ENCODE measurements at places on chromosomes 1 and 21.
A peak's percentile ranks its signal among the peaks of the same experiment; 100 is the strongest.

- DNase-seq, result peak; percentile 79
These were observed at the start of gene PARP1 for GRCh38 chr1:226407497-226408284. Gene PARP1 (minus strand): TSS chr1:226408093. CDS start chr1:226407929, 164 bp downstream.

DNA sequence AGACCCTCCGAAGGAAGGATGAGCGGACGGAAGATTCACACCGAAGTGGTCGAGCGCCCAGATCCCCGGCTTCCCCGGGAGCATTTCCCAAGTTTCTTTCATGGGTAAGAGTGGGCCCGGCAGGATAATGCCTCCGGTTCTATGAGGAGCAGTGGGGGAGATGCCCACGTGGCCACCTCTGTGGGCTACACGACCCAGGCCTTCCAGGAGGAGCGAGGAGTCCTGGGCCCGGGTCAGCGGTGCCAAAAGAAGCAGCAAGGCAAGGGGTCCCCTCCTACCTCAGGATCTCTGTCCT is 7.9 kb upstream of the NBPF11 start:
- no peak for DNase-seq

DNA sequence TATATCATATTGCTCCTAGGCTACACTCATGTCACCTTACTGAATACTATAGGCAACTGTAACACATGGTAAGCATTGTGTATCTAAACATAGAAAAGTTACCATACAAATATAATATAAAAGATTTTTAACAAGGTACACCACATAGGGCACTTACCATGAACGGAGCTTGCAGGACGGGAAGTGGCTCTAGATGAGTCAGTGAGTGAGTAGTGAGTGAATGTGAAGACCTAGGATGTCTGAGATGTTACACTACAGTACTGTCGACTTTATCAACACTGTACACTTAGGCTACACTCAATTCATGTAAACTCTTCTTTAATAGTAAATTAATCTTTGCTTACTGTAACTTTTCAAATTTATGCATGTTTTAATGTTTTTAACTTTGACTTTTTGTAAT is 81.0 kb upstream of the PLD5 start:
- no peak for DNase-seq

DNA sequence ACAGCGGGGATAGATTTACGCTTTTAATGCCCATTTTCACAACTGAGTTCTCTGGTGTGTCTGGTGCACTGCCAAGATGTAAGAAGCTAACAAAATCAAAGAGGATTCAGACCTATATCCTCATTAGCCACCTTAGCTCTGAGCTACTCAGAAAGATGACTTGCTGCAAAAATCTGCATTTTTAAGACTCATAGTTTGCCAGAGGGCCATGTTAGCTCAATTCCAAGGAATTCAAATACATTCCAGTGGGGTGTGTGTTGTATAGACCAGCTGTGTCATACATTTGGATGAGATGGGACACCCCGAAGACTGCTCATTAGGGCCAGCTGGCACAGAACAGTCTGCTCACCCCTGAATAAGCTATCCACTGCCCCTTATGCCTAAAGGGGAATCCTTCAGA is 8.9 kb downstream of the DENND2D start:
- no peak for DNase-seq

GRCh38 chr1:39531526-39531925 is 40.1 kb downstream of the BMP8A start:
- DNase-seq, result no peak

GRCh38 chr1:152901631-152902030 is 6.7 kb upstream of the IVL start:
- DNase-seq, result no peak

- no peak for DNase-seq
These were observed 58.7 kb downstream of the TNN start for GRCh38 chr1:175126347-175126746.

DNA sequence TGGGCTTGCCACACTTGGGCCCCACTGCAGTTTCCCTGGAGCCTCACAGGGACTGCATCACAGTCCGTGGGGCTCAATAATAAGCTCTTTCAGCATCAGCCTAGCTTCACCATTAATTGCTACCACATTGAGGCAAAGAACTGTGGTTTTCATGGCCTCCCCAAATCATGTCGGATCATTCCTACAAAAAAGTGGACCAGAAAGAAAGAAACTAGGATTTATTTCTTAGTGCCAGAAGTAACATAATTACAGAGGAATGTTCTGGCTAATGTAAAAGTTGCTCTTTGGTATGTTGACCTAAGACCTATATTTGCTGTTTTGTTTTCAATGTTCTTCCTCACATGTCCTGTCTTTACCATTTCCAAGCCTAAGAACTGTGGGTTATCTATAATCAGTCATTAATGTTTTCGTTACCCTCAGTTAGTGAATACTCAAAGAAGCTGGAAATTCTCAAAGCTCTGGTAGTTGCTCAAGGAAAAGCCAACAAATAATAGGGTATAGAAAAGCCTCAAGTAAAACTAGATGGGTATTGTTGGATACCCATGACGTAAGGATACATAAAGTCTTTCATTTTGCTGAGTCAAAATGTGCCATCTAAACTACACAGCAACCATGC is 173.9 kb downstream of the LTN1 start:
- DNase-seq, result no peak

DNA sequence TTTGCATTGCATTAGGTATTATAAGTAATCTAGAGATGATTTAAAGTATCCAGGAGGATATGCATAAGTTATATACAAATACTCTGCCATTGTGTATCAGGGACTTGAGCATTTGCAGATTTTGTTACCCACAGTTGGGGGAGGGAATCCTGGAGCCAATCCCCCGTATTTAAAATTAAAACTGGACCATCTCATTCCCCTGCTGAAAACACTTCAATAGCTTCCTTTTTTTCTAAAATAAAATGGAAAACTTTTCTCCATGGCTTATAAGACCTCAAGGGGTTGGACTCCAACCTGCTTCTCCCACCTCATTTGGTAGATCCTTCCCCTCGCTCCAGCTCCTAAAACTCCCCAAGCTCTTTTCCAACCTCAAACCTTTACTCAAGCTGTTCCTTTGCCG is 10.4 kb upstream of the CD34 start:
- no peak for DNase-seq

DNA sequence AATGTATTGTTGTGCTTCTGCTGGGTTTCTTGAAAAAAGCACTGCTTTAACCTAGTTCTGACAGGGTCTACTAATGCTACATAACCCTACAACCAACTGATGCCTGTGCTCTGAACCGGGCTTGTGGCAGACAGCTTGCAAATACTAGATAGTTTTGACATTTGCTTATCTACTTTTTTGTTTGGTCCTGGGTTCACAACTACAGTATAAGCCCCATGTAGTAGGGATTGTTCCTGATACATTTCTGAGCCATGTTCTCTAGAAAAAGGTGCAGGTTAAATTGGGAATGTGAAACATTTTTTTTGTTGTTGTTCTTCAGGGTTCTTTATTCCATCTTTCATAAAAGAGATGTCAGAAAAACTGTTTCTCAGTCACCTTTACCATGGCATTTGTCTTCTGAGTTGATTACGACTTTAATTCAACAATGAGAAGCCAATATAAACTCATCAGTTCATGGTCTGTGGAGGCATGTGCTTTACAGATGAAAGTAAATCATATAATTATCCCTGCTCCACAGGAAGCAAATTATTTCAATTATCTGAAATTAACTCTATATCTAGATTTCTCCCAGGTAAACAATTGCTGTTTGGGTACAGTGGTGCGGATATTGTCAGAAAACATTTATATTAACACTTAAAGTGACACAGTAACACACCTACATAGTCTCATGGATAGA is 22.0 kb downstream of the OLFM3 start:
- DNase-seq, result no peak

DNA sequence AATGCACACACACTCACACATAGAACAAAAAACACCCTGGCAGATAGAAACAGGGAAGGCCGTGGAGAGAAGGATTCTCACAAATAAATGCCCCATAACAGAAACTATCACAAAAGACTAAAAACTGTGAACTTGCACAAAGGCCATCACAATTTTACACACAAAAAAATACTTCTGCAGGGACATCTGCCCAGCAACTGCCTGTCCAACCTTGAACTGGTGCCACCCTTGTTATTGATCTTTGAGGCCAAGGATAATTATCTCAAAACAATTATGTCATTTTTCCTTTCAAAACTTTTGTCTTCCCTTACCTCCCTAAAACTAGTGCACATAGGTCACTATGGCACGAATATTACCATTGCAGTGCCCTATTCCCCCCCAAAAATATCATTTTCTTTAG is 143.8 kb upstream of the KCTD3 start:
- no peak for DNase-seq

DNA sequence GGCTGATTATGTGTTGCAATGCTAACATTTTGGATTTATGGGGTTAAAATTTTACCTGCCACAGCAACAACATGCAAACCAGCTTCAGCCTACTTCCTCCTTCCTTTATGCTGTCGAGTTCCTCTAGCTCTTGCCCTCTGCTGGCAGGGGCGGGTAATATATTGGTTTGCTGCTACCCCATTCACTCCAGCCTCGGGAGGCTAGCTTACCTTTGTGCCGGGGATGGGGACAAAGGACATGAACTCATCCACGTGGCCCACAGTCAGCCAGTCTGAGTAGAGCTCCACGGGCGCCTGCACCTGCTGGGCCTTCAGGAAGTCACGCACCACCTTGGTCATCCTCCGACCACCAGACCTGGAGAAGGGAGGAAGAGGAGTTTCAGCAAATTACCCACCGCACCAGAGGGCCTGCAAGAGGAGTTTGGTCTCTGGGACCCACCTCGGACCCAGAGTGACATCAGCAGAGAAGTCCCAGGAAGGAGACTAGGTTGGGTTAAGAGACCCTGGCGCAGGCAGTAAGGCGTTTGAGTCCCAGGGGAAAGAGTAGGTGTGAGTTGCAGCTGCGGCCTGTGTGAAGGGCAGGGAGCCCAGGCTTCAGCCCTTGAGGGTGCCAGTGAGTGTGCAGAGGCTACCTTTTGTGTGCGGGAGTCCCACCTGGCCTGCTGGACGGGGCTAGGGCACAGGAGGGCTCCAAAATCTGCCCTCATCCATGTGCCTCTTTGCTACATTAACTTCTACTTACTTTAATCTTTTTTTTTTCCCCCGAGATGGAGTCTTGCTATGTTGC is 21.8 kb upstream of the SDHB start:
- DNase-seq, result no peak

GRCh38 chr1:2516124-2516523 is 10.3 kb downstream of the PANK4 start:
- DNase-seq, result no peak

DNA sequence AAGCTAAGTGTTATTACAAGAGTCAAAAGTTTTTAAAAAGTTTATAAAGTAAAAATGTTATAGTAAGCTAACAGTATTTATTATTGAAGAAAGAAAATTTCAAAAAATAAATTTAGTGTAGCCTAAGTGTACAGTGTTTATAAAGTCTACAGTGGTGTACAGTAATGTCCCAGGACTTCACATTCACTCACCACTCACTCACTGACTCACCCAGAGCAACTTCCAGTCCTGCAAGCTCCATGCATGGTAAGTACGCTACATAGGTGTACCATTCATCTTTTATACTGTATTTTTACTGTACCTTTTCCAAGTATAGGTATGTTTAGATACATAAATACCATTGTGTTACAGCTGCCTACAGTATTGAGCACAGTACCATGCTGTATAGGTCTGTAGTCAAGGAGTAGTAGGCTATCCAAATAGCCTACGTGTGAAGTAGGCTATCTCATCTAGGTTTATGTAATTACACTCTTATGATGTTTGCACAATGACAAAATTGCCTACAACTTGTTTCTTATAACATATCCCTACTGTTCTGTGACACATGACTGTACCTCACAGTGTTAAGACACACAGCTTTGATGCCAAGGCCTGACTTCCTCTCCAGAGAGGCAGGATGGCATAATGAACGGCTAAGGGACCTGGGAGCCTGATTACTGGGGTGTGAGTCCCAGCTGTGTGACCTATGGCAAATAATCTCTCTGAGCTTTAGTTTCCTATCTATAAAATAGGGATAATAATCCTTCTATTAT is 12.7 kb downstream of the DHCR24 start:
- DNase-seq, result no peak

DNA sequence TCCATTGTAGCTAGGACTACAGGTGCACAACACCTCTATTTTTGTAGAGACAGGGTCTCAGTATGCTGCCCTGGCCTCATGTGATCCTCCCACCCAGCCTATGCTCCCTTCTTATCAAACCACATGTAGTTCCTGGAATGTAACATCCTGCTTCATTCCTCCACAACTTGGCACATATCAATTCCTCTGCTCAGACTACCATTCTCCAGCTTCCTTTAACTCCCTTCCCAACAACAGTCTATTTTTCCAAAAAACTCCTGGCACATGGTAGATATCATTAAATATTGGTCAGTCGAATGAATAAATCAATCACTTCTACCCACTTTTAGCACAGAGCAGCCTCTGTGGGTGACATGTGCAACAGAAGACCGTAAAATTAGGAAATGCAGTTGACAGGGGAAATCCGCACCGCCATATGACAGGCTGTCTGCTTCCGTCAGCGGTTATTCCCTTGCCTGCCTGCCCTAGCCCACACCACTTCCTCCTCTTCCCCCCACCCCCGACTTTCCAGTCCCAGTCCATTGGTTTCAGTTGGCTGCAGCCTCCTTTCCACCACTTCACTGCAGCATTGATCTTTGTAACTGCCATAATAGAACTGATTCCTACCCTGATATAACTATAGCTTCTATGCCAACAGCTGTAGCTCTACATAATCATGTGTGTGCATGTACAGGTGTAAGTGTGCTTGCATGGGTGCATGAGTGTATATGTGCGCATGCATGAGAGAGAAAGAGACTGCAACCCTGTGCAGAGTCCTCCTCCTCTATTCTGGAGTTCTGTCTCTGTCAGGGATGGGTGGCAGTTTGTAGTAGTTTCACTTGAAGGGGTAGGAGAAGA is 6.8 kb upstream of the AKR1A1 start:
- DNase-seq, result peak; percentile 32

DNA sequence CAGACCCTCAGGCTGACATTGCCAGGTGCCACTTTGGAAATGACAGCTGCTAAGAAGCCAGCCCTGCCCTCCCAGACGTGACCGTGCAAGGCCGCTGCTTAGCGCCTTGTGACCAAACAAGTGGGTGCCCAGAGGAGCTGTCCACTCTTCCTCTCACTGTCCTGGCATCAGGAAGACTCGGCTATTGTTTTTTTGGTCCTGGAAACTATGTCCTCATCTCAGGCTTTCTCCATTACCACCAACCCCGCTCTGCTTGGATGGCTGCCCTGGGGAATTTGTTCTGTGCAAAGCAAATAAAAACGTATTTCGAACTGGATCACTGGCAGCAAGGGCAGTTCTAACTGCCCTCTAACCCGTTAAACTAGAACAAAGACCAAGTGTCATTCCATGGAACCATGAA is 13.7 kb upstream of the TENT5C start:
- DNase-seq, result no peak

DNA sequence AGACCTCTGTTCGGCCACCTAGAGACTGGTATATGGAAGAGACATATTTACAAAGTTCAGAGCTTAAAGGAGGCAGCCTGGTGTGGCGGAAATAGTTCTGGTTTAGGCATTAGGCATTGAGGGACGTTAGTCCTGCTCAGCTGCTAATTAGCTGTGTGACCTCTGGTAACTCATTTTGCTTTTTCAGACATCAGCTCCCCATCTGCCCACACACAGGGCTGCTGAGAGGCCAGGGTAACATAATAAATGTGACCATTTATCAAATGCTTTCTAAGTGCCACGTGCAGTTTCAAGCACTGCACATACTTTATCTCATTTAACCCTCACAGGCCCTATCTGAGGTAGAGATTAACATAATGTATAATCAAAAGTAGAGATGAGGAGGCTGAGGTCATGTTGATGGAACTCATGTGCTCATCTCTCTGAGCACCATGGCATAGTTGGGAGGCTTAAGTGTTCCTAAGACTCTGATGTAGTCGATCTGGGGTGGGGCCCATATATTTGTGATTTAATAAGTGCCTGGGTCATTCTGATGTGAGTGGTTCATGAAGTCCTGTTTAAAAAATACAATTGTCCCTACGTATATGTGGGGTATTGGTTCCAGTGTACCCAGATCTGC is 267.2 kb upstream of the PLXNA2 start:
- DNase-seq, result no peak

- DNase-seq, result no peak
These were observed 38.4 kb upstream of the CD101 start for GRCh38 chr1:116962987-116963639.

Measured in stimulated activated CD4-positive, alpha-beta T cell treated with anti-CD3 and anti-CD28 coated beads, Interleukin-4, amount 100 ng/mL, for 48 hours (primary cell).